Colonic mucosa (tissue), 4 donors: ENCODE measurements at places on chromosomes 2 and 18.

GRCh38 chr2:105836341-105836740, 91.6 kb downstream of the NCK2 start:
- DNase-seq, result no peak

DNA sequence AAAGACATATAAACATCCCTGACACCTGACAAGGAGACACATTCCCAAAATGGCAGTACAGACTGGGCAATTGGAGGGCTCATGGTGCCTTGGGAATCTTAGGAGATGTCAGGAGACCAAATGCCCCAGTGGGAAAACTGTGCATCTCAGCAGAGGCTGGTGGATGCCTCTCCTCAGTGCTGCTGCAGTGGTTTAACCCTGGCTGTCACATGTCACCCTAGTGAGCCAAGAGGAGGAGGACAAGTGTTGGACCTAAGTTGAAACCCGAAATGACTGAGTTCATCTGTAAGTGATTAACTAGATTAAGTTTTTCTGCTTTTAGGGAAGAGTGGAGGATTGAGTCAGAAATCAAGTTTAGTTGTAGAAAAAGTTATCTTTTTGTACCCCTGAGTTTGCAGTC, 5.2 kb upstream of the NAGK start:
- no peak for DNase-seq

DNA sequence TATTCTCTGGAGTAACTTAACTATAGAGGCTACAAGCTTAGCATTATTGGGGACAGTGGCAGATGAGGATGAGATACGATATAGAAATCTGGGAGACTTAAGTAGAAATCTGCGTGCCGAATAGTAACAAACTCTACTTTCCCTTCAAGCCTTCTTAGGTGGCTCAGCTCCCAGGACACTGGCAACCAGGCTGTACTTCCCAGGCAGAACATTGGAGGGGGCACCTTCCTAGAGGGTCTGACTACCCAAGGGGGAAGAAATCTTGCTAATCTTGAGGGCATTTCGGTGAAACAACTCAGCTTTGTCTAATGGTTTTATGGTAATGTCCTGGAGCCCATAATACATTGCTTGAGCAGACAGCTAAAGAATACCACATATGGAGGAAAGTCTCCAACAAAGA, 126.2 kb upstream of the DTNA start:
- no peak for DNase-seq

- DNase-seq, result no peak
Measured at GRCh38 chr2:166384774-166385173, 9.0 kb upstream of the SCN9A start.

GRCh38 chr18:44900627-44901026, 219.9 kb downstream of the SETBP1 start:
- DNase-seq, result no peak

- DNase-seq, result no peak
Measured at GRCh38 chr2:54455131-54455562, 980 bp upstream of the SPTBN1 start.

DNA sequence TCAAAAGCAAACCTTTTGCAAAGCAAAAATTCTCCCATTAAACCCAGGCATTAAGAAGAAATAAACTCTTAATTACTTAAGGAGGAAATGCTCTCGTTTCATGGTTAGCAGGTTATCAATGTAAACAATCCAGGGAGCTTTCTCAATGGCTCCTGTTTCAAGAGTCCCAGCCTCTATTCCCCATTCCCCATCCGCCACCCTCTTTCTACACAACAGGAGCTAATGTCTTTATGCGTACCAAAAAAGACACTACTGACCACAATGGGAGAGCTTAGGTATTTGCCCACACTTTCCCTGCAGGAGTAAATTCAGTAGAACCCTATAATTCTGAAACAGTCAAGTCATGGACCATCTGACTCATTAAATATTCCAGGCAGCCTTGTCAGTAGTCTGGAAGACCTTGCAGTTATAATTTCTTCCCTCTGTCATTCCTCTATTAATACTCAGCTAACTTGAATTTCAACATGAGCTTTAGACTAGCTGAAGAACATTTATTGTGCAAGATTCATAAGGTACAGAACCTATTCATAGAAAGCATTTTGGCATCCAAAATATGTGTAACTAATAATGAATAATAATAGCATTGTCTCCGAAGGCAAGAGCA, 48.6 kb downstream of the SLC8A1 start:
- DNase-seq, result no peak

- no peak for DNase-seq
Measured at GRCh38 chr2:62372824-62373223, 133.2 kb downstream of the TMEM17 start.

DNA sequence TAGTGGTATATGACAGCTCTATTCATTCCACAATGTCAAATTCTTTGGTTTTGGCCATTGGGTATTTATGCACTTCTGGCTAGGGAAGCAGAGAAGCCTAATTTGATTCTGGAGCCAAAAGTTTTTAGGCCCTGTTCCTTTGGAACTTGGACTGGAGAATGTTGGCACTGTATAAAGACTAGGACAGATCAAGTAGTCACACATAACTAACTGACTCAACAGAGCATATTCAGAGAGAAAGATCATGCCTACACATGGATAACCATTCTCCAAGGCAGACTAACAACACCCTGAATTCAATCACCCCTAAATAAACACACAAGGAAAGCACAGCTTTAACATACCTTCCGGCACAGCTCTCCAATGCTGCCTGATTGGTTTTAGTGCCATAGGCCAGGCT, 62.9 kb downstream of the ARHGAP15 start:
- DNase-seq, result no peak

DNA sequence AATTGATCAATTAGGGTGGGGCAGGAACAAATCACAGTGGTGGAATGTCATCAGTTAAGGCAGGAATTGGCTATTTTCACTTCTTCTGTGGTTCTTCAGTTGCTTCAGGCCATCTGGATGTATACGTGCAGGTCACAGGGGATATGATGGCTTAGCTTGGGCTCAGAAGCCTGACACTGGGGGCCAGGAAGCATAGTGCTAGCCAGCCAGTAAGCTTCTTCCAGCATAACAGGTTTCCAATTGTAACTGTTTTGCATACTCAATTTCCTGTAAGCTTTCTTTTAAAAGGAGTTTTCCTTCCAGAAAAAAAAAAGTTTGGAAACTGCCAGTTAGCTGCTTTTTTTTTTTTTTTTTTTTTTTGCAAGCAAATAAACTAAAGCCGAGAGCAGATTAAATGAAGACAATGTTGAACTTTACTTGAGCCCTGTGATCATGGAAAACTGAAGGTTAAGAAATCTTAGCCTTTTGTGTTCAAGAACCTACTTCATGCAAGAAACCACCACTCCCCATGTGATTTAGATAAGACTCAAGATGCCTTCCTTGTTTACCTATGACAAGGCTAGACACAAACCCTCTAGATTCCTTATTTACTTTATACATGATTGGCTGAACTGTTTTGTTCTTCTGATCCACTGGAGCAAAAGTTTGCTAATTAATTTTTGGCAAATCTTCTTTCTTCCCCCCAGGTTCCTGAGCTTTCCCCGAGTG, 126.9 kb upstream of the LINC00305 start:
- no peak for DNase-seq

DNA sequence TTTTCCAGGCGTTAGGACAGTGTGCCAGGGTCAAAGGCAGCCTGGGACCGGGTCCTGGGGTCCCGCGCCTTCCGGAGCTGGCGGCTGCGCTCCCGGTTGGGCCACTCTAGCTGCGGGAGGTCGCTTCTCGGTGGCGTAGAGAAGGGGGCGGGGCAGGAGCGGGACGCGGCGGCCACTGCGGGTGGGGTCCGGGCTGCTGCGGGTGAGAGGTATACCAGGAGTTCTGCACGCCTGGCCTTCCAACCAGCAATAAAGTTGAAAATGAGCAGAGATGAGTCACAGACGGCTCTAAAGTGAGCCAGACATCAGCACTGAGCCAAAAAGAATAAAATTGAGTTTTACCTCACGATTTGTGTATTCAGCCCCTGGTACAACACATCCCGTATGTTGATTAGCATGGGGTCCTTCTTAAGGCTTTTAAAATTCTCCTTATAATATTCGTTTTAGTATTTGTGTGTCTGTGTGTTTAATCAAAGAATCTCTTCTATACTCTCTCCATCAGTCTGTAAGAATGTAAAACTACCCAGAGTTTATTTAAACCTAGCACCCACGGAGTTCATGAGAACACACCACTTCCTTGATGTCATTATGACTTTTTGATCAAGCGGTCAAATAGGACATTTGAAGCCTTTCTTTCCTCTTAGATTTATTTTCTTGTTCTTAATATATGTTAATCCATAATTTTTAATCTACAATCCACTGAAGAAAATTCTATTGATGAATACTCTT, at the start of gene C1GALT1C1L:
C1GALT1C1L (minus strand) TSS at position 108 of the 729 bp plus-strand sequence; CDS start at position 1, 107 bp downstream.
- peak; percentile 49 for DNase-seq

- no peak for DNase-seq
Measured at GRCh38 chr2:108560241-108560811, 26.1 kb downstream of the LIMS1 start.

- DNase-seq, result no peak
Measured at GRCh38 chr2:174365571-174365970, 30.0 kb upstream of the SCRN3 start.

DNA sequence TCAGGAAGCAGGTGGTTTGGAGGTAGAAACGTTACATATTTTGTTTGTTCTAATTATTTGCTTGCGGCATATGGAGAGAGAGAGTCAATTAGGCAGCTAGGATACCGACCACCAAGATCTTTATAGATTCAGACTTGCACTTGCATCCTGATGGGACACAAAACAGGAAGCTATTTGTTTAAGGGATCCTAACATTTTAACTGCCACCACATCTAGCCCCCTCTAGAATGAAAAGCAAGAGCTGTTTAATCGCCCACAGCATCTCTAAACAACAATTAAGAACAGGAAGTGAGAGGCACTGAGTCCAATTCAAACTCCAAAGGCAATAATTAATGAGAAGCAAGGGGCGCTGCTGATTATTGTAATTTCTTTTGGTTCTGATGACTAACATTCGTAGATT, 182.0 kb upstream of the LINC00305 start:
- DNase-seq, result no peak

DNA sequence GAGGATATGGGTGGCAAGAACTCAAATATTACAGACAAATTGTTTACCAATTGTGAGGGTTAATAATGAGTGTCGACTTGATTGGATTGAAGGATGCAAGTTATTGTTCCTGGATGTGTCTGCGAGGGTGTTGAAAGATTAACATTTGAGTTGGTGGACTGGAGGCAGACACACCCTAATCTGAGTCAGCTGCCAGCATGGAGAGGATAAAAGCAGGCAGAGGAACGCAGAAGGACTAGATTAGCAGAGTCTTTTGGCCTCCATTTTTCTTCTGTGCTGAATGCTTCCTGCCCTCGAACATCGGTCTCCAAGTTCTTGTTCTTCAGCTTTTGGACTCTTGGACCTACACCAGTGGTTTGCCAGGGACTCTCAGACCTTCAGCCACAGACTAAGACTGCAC, 1503.7 kb downstream of the LRP1B start:
- no peak for DNase-seq

GRCh38 chr2:10478916-10479315, 30.8 kb upstream of the ODC1 start:
- no peak for DNase-seq

DNA sequence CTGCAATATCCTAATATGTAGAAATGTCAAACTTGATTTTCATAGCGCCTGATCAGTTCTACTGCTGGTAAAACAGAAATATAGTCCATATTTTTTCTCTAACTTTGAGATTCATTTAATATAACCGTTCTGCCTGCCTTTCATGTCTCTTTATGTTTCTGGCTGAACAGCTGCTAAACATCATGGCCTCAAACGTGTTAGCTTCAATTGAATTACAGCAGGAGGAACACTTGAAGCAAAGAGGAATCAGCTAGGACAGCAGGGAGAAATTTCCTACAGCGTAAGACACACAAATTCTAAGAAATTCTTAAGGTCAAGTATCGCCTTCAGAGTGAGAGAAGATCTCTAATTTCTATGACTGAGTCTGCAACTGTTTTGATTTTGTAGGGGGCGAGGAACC, 433.2 kb downstream of the FBXO15 start:
- DNase-seq, result no peak

- DNase-seq, result no peak
Measured at GRCh38 chr2:118848381-118849225, 1.2 kb upstream of the EN1 start.

GRCh38 chr18:77103187-77103850, 29.3 kb downstream of the MBP start:
- no peak for DNase-seq

DNA sequence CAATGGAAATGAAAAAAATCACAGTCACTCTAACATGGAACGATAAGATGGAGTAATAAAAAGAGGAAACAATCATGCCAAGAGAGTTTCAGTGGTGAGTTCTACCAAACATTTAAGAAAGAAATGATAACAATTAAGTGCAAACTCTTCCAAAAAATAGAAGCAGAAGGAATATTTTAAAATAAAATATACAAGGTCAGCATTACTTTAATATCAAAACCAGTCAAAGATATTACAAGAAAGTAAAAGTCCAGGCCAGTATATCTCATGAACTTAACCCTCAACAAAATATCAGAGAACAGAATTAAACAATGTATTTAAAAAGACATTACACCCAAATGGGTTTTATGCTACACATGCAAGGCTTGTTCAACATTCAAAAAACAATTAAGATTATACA, 829.4 kb downstream of the TRIB2 start:
- DNase-seq, result no peak

- DNase-seq, result no peak
Measured at GRCh38 chr2:156891609-156892008, 365.9 kb upstream of the GALNT5 start.

- peak; percentile 26 for DNase-seq
Measured at GRCh38 chr2:156156580-156156979, 175.9 kb downstream of the NR4A2 start.

- no peak for DNase-seq
Measured at GRCh38 chr2:228658998-228659397, 477.5 kb upstream of the SPHKAP start.

GRCh38 chr18:78734614-78734945, 245.0 kb upstream of the SALL3 start:
- DNase-seq, result no peak

- DNase-seq, result no peak
Measured at GRCh38 chr2:30305235-30305634, 73.9 kb downstream of the LBH start.

DNA sequence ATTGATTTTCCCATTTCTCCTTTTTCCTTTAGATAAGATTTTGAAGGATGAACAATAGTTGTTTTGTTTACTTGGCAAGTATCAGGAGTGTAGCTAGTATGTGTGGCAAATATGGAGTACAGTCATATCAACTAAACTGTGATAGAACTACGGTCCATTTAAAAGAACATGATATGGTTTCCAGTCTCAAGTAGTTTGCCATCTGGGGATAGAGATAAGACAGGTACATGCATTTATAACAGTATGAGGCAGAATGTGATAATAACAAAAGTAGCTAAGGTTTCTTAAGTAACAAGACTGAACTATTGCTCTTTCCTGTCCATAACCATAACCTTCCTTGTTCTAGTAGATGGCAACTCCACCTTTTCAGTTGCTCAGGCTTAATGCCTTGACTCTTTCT, 75.6 kb upstream of the TACR1 start:
- no peak for DNase-seq

- no peak for DNase-seq
Measured at GRCh38 chr2:10617241-10617640, 72.5 kb downstream of the NOL10 start.

- no peak for DNase-seq
Measured at GRCh38 chr2:85318222-85319074, 9.3 kb downstream of the TGOLN2 start.

GRCh38 chr2:36729067-36729466, 32.6 kb downstream of the VIT start:
- no peak for DNase-seq

- DNase-seq, result peak; percentile 52
Measured at GRCh38 chr2:102063487-102063911, 71.7 kb downstream of the IL1R2 start.

GRCh38 chr2:164964700-164965099, 9.4 kb upstream of the SLC38A11 start:
- no peak for DNase-seq

GRCh38 chr2:46066116-46066515, 231.1 kb upstream of the EPAS1 start:
- no peak for DNase-seq
